Right atrium auricular region (tissue), 2 donors: ENCODE measurements at places on chromosomes 7 and 10. TPM values are rescaled to one million over a fixed set of nuclear protein-coding genes. Genes with fewer than 3 reads are reported as not detected.

DNA sequence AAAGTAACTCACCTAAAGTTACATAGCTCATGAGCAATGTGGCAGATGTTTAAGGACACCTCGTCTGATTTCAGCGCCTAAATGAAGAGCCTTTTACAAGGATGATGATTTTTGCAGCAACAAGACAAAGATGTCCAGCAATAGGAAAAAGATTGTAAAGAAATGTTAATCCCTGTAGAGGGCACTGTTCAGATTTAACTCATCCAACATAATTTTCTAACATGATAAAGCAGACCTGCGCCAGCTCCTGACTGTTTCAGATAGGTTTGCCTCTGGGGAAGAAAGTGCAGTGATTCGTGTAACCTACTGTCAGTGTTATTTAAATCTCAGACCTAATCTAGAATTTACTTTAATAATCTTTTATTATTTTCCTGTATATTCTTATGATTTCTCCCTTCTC lies 595.2 kb downstream of the AUTS2 start:
- DNase-seq: no peak

DNA sequence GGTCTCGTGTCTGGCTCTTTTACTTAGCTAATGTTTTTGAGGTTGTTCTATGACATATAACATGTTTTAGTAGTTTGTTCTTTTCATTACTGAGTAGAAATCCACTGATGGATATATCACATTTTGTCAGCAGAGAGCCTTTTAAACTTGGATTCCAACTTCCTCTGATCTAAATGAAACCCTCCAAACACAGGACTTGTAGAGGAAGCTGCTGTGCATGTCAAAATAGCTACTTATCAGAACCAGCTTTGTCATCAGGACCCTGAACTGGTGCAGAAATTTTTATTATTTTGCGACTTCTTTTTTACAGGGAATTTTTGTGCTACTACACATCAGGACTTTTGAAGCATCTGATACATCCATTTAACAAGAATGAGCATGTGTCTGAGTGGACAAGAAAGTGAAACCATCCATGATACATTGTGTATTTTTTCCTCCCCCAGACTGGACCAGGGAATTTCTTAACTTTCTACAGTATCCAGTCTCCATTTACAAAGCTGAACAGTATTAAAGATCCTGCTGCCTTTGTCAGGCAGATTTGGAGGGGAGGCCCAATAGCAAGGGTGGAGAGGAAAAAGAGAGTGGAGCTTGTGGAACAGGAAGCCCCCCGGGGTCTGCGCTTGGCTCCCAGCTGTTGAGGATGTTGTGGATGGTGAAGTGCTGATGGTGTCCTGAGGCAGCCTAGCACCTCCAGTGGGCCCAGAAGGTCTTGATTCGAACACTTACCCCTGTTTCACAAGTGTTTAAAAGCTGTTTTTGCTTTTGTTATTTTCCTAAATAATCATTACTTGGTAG lies 29.3 kb upstream of the MTPAP start:
- no peak for DNase-seq

DNA sequence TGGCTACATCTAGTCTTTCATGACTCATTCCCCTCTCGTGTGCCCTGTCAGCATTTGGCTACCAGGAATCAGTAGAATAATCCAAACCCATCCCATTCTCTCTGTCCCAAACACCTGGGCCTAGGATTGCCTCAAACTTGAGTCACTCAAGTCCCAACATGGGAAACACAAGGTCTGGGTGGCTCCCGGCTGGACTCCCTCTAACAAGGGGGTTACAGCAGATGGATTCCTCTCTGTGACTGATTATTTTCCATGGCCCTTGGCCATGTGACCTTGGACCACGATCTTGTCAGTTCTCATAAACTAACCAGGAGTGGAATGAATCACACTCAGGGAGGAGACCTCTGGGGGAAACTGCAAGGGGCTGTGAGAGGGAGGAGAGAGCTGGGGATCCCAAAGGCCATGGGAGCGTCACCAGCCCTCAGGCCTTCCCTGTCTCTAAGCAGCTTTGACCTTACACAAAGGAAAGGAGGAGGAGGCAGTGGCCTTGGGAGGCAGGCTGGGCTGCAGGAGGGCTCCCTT lies 533.1 kb downstream of the KCNMA1 start:
- DNase-seq: peak; percentile 78

DNA sequence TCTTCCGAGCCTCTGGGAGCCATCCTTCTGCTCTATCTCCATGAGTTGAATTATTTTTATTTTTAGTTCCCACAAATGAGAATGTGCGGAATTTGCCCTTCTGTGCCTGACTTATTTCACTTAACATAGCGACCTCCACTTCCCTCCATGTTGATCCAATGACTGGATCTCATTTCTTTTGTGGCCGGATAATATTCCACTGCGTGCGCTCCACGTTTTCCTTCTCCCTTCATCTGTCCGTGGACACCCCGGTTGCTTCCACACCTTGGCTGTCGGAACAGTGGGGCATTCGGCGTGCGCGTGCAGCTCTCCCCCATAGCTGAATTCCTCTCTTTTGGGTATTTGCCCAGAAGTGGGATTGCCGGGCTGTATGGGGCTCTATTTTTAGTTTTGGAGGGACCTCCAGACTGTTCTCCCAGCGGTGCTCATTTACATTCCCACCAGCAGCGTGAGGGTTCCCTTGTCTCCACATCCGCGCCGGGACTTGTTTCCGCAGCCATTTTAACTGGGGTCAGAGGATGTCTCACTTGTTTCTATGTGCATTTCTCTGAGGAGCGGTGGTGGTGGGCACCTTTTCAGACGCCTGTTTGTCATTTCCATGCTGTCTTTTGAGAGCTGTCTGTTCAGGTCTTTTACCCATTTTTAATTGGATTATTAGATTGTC lies 51.0 kb upstream of the SUN1 start:
- no peak for DNase-seq

GRCh38 chr7:102431617-102432298 lies 1.6 kb upstream of the ORAI2 start:
- no peak for DNase-seq

DNA sequence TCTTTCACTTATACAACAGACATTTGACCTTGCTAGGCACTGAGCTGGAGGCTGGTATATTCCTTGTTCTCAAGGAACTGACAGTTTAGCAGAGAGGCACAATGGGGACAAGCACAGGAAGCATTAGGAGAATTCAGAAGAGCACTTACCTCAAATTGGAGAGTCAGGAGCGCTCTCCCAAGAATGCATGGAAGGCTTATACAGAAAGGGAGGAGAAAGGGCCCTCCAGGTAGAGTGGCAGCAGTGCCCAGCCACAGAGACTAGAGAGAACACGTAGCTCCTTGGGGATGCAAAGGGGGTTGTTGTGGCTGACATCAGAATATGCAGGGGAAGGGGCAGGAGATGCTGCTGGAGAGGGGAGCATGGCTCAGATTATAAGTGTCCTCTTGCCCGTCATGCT lies 78.2 kb upstream of the MKLN1 start:
- no peak for DNase-seq

GRCh38 chr7:4830176-4830575 lies 31.7 kb downstream of the PAPOLB start:
- DNase-seq: peak; percentile 79

GRCh38 chr7:116095396-116095795 lies 64.8 kb upstream of the TFEC start:
- DNase-seq: no peak

GRCh38 chr7:5743803-5744202 lies 37.7 kb downstream of the RNF216 start:
- no peak for DNase-seq

- no peak for DNase-seq
Measured at GRCh38 chr10:79097021-79097872, 28.5 kb downstream of the ZMIZ1 start.

DNA sequence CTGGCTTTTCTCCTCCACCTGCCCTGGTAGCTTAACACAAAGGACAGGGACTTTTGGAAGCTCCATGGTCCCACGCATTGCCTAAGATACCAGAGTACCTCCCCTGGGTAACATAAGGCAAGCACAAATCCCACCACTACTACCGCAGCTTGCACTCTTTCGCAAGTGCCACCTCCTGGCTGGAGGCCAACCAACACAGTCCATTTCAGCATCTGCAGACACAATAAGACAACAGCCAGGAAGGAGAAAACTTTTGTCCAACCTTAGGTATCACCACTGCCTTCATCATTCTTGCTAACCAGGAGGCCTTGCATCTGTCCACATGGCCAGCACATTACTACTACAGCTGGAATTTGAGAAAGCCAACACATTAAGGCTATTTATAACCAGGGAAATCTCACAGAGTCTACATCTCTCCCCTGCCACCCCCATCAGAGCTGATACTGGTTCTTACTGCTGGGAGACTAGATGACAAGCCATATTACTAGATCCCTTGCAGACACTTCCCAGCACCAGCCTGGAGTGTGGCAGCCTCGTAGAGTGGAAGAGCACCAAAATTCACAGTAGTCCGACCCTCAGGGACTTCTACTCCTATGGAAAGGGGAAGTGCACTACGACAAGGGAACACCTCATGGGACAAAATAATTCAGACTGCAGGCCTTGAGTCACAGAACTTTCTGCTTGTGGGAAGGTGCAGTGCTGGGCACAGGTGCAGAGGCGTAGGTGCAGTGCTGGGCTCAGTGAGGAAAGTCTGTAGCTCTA lies 39.8 kb upstream of the CDK13 start:
- no peak for DNase-seq

- no peak for DNase-seq
Measured at GRCh38 chr7:154767821-154768415, 235.0 kb downstream of the PAXIP1 start.

DNA sequence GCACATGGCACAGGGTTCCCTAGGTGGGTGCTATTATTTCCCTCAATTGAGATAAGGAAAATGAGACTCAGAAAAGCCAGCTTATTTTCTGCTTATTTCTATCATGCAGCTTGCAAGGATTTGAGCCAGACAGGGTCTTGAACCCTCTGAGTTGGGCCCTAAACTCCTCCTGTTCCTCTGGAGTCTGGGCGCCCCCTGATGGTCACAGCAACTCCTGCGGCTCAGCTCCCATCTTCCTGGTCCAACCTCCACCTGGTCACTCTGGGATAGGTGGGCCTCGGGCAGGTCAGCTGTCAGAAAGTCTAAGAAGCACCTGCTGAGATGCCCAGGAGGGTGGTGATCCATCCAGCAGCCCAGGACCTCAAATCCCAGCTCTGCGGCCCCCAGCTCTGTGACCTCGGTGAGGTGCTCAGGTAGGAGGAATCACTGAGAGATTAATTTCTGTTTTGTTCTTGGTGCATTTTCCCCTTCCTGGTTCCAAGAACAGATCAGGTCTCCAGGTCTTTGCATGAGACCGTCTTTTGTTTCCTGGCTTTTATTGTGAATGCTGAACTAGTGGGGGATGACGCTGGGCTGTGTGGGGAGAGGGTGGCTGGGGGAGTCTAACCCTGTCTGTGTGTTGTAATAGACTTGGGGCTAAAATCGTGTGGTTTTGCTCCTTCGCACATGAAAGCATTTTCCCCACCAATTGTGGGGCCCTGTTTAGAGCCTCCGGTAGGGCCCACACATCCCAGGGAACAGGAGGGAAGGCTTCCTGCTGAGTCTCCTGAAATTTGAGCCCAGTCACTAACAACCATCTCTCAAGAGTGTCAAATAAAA lies 32.8 kb downstream of the TMEM130 start:
- DNase-seq: no peak

- DNase-seq: no peak
Measured at GRCh38 chr7:157980774-157981173, 606.8 kb downstream of the PTPRN2 start.

DNA sequence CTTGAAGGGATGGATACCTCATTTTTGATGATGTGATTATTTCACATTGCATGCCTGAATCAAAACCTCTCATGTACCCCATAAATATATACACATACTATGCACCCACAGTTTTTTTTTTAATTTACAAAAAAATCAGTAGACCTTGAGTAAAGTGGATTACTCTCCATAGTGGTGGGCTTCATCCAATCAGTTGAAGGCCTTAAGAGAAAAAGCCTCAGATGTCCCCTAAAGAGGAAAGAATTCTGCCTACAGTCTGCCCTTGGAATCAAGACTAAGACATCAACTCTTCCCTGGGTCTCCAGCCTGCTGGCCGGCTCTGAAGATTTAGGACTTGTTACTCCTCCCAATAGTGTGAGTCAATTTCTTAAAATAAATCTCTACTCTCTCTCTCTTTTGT lies 1.1 kb downstream of the AZGP1 start:
- no peak for DNase-seq

- no peak for DNase-seq
Measured at GRCh38 chr7:51077316-51077986, 239.2 kb downstream of the COBL start.

GRCh38 chr7:19161671-19162070 lies 16.4 kb upstream of the FERD3L start:
- DNase-seq: no peak

DNA sequence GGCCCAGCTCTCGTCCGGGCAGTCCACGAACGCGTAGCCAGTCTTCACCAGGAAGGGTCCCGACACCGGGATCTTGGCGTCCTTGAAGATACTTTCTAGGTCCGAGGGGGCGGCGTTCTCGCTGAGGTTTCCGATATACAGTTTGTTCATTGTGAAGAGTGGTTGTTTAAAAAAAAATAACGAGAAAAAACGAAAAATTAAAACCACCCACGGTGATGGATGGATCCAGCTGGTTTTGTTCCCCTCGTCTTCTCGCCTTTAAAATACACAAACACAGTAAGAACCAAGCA lies 385 bp downstream of the IGF2BP3 start:
- DNase-seq: no peak

GRCh38 chr10:72162978-72163377 lies 52.8 kb upstream of the ANAPC16 start:
- DNase-seq: no peak

DNA sequence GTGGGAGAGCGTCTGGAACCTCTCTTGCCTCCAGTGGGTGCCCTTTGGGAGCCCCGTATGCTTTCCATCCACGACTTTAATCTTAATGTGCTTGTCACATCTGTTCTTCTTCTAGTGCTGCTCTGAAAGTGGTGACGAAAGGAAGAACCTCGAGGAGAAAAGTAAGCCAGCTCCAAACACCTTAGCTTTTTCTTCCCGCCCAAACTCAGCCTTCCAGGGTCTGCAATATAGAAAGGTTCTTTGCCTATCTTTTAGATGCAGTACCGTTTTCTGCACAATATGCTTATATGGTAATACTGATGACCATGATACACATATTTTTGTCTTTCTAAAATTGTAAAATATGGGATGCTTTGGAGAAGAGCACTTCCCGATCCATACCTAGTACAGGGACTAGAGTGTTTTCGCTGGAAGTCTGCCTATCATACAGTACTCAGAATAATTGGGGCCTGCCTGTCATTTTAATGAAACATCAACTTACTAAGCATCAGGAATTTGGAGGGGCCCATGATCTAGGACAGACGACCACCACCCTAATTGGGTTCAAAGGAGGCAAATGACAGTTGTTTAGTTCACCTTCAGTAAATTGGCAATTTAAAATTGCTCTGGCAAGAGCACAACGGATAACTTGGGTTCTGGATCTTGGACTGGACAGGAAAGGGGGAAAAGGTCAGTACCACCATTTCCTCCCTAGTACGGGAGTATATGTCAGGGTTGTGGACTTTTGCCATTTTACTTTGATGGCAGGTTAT lies 884 bp downstream of the RINT1 start:
- no peak for DNase-seq

CUL2 gene
- total RNA-seq: 15.5 TPM

KEL gene
- total RNA-seq: not detected

ZP3 gene
- total RNA-seq: 3.4 TPM

SPOCK2 gene
- 19.8 TPM for total RNA-seq

MYOZ1 gene
- total RNA-seq: 51.0 TPM

HACD1 gene
- total RNA-seq: 101 TPM

PLXDC2 gene
- 24.0 TPM for total RNA-seq

TMEM196 gene
- not detected for total RNA-seq

LRGUK gene
- total RNA-seq: 0.11 TPM

TMEM184A gene
- total RNA-seq: not detected

PON3 gene
- total RNA-seq: not detected

CFAP43 gene
- not detected for total RNA-seq
